ENCODE measurements at places on chromosomes 2 and 18.

DNA sequence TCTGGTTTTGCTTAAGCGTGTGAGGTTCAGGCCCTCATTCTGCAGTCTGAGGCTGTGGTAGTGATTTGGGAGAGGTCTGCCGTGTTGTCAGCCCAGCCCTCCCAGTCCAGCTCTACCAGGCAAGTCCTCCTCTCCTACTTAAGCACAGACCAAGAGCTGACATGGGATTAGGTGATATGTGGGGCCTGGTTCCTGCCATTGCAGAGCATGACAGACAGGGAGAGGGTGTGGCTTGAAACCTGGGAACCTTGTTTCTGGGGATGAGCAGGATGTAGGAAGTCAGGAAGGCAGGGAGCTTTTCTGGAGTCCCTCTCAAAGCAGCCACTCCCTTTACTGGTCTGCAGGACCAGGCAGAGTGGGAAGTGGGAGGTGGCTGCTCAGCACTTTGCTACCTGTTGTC lies 38.6 kb downstream of the PTPRM start:
- no peak for DNase-seq

- DNase-seq, result no peak
Observed at GRCh38 chr18:76619261-76619620, 124.2 kb upstream of the ZNF516 start.

DNA sequence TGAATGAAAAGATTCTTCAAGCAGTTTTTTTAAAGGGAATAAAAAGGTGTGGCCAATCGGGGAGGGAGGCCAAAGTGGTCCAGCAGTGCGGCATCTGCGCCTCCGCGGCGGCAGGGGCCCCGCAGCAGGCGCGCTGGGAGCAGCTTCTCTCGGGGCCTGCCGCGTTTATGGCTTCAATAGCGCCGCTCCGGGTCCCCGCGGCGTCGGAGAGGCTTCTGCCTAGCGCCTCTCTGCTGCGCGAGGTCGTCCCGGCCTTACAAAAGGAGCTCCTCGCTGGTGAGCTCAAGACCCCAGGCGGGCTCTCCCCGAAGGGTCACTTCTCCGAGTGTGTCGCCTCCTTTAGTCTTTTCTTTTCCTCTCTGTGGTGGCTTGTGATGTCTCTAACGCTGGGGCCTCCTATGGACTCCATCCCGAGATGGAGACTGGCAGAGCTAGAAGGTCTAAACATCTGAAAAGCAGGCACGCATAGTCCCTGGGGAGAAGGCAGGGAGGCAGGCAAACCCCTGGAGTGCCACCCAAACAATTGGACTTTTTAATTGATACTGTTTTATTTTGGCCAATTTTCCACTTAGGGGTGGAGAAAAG lies 67.1 kb downstream of the SUMO1 start:
- DNase-seq, result no peak

GRCh38 chr2:113281910-113282746 lies 3.4 kb upstream of the PAX8 start:
- DNase-seq, result peak; percentile 47

GRCh38 chr2:109178968-109179367 lies 50.0 kb downstream of the SH3RF3 start:
- DNase-seq, result no peak
